Epithelial cell of prostate (primary cell): ENCODE measurements at places on chromosomes 12 and 14.

- DNase-seq = no peak
Measured at GRCh38 chr14:24576182-24576581, at the start of gene CTSG. Gene CTSG (minus strand): TSS chr14:24576250. CDS start chr14:24576223, 27 bp downstream.

DNA sequence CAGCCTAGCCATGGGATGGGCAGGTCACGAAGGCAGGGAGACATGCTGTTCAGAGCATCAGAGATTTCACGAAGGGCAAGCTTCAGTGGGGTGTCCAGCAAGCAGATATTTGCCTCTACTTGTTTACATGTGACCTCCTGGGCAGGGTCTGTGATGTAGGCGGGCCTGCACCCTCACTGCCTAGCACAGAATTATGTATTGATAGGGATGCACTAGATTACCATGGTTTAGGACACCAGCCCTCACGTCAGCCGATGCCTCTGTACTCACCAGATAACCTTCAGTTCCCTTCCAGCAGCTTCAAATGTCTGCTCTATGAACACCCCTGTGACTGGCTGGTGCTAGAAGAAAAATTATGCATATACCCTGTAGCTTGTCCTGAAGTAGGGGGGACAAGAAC is 5.1 kb upstream of the EIF5 start:
- no peak for DNase-seq

GRCh38 chr14:39446131-39446744 is 14.0 kb upstream of the FBXO33 start:
- DNase-seq = no peak

DNA sequence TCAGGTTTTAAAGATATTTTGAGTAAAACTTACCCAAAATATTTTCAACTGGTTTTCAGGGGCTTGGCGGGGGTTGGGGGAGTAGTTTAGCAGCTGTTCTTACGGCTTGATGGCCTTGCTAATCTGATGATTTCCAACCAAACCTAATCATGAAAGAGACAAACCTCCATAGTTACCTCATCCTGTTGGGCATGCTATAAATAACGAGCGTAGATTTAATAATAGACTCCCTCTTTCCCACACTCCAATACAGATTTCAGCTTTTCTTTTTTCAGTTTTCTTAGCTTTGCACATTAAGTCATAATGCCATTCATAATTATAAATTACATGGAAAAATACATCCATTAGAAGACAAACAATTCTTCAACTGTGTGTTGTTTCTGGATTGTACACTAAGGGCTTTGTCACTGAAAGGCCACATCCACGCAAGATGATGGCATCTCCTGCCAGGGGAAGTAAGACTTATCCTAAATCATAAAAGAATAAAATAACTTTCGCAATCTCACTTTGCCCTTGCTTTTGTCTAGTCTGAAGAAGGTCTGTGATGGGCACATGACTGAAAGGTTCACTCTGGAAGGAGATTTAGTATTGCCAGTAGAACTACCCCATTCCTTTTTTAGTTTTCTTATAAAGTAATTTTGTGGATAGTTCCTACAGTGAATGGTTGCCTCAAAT is 23.2 kb downstream of the ITPR2 start:
- DNase-seq = no peak

DNA sequence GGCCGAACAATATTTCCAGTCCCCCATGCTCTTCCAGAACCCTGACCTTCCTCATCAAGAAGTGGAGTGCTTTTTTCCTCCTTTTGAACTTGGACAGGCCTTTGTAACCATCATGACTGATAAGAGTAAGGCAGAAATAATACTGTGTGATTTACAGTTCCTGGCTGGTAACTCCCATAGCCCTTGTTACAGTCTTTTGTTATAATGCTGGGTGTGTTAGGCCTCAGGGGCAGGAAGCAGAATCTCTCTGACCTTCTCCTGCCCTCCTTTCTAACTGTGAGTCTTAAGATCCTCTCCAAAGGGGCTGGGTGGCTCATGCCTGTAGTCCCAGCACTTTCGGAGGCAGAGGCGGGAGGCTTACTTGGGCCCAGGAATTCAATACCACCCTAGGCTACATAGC is 59.5 kb downstream of the BCAT1 start:
- no peak for DNase-seq

- no peak for DNase-seq
Measured at GRCh38 chr12:66516561-66516960, 162.3 kb downstream of the GRIP1 start.

DNA sequence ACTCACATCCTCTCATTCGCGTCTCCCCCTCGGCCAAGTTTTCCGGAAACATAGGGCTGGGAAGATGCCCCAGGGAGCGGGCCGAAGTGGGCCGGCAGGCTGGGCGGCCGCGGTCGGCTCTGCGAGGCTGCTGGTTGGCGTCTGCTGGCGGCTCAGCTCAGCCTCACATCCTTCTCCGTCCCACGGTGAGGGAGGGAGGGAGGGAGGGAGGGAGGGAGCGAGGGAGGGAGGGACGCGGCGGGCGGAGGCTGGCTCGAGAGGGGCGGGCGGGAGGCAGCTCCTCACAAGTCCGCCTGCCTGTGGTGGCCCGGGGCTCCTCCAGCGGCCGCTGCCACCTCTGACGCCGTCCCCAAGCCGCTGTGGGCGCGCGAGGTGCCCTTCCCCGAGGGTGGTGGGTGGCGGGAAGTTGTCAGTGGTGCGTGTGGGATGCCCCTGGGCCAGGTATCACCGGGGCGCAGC is 93.8 kb downstream of the RFLNA start:
- no peak for DNase-seq
